ENCODE measurements at places on chromosomes 12 and 14.

DNA sequence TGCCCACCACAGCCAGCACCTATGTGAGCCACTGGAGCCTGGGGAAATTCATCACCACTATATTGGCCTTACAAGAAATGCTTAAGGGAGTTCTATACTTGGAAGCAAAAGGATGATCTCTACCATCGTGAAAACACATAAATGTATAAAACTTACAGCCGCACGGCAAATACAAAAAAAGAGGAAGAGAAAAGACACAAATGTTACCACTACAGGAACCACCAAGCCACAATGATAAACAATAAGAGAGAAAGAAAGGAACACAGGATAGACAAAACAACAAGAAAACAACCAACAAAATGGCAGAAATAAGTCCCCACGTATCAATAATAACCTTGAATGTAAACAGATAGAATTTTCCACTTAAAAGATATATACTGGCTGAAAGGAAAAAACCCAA is 267.5 kb downstream of the TMEM121 start:
- no peak overlapping the region for H3K27ac ChIP-seq
- DNase-seq: no peak
- no peak overlapping the region for H3K4me3 ChIP-seq

DNA sequence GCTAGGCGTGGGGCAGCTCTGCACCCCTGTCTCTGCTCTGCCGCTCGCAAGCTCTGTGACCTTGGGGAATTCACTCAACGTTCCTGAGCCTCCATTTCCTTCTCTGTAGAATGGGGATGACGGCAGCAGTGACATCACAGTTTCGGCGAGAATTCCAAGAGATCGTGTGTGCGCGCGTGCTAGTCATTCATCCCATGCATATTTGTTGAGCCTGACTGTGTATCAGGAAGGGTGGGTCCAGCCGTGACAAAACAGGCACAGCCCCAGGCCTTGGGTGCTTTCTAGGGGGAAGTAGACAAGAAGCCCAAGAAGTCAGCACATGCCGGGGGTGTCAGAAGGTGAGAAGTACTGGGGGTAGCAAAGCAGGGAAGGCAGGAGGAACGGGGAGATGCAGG is 145.6 kb upstream of the NCOR2 start:
- no peaks in the 10 kb centered on the region for H3K36me3 ChIP-seq
- H3K27me3 ChIP-seq: peaks cover 2% of the 10 kb centered on the region
- no peak for DNase-seq
- H3K4me1 ChIP-seq: peaks cover 23% of the 10 kb centered on the region
- peak overlapping the region; percentile 97 for H3K27ac ChIP-seq
- peak overlapping the region; percentile 63 for H3K4me3 ChIP-seq

DNA sequence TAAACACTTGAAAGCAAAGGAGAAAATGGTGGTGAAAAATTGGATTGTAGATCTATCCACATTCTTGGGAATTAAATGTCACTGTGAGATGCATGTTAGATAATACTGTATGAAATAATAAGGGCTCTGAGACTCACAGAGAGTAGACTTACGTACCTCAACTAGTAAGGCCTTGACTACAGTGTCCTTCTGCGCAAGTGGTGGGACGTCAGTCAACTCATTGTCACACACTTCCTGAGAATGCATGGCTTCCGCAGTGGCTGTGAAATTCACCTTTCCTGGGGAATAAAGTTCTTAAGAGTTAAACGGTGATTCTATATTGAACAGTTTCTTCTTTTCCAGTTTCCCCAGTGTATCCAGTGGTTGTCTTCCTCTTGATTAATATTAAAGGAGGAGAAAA is 32.6 kb upstream of the PZP start:
- peak overlapping the region; percentile 89 for H3K4me3 ChIP-seq
- no peak overlapping the region for H3K27ac ChIP-seq
- H3K4me1 ChIP-seq: peaks cover 36% of the 10 kb centered on the region
- H3K36me3 ChIP-seq: peaks cover 2% of the 10 kb centered on the region
- DNase-seq: no peak

- peak; percentile 63 for DNase-seq
- H3K27me3 ChIP-seq: peaks cover 7% of the 10 kb centered on the region
- H3K4me3 ChIP-seq: no peak overlapping the region
- H3K36me3 ChIP-seq: peaks cover 6% of the 10 kb centered on the region
- H3K4me1 ChIP-seq: peaks cover 32% of the 10 kb centered on the region
- H3K27ac ChIP-seq: no peak overlapping the region
These were observed 11.4 kb upstream of the BCAT1 start for GRCh38 chr12:24960222-24960855.

DNA sequence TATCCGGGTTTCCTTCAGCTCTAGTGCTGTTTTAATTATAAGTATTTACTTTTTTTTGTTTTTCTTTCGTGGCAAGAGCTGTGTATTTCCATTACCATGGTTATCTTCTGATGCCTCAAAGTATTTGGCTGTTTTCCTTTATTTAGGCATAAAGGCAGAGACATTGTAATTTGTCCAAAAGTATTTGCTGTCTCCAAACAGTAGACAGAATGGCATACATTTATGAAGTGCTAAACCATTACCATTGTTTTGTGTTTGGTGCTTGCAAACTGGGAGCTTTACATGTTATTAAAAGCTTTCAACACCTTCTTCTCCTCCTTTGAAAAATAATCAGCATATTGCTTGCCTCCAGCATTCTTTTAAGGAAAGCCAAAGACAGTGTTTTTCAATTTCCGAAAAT is 46.3 kb downstream of the FLRT2 start:
- no peaks in the 10 kb centered on the region for H3K27me3 ChIP-seq
- DNase-seq: no peak
- H3K4me3 ChIP-seq: no peak overlapping the region

DNA sequence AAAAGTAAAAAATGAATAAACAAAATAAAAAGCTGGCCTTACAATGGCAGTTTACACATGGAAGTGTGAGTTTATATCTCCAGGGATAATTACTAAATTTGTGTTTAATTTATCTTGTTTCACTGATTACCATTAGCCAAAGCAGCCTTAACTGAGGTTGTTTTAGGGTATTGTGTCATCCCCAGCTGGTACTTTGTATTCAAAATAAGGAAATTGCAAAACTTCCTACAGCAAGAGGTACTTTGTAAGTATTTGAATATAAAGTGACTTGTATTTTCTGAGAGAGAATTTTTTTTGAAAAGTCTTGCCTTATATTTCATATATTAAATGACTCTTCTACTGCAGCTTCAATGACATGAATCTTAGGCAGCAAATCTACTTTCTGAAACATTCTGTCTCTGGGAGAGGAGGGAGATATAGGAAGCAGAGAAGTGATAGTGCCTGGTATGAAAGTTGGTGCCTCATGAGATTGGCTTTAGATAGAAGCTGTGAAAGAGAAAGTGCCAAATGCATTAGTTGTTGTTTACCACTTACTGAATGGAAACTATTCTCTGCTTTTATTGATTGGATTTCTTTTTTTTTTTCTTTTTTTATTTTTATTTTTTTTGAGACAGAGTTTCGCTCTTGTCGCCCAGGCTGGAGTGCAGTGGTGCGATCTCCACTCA is 6.7 kb downstream of the FNTB start:
- no peak for DNase-seq
- no peak overlapping the region for H3K4me3 ChIP-seq
- H3K27me3 ChIP-seq: no peaks in the 10 kb centered on the region
- peak overlapping the region; percentile 37 for H3K27ac ChIP-seq
- peaks cover 16% of the 10 kb centered on the region for H3K36me3 ChIP-seq

GRCh38 chr14:71096947-71097346 is 189.7 kb downstream of the PCNX1 start:
- H3K4me1 ChIP-seq: no peaks in the 10 kb centered on the region
- H3K27me3 ChIP-seq: no peaks in the 10 kb centered on the region
- no peak overlapping the region for H3K4me3 ChIP-seq
- H3K36me3 ChIP-seq: peaks cover 35% of the 10 kb centered on the region

DNA sequence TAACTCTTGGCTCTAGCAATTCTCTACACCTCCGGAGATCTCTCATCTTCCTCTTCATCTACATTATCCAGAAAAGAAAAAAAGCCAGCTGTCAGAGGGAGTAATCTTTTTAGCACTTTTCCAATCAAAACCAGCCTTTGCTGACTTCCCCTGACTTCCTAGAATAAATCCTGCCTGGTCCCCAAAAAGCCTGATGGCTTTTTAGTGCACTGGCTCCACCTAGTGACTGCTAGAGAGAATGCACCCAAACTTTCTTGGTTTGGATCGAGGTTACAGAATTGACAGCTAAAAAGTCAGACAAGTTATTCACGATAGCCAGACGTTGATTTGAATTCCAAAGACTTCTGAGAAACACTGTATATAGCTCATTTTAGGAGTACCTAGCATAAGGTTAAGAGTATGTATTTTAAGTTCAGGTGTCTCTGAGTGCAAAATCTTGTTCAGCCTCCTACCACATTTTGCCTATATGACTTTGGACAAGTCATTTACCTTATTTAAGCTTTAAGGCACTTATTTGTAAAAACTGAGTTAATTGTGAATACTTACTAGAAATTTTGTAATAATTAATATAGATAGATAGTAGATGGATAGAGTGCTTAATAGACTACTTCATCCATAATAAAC is 185.7 kb upstream of the GRIN2B start:
- H3K27me3 ChIP-seq: no peaks in the 10 kb centered on the region
- DNase-seq: peak; percentile 28
- no peak overlapping the region for H3K4me3 ChIP-seq
- peaks cover 3% of the 10 kb centered on the region for H3K4me1 ChIP-seq

- peaks cover 64% of the 10 kb centered on the region for H3K36me3 ChIP-seq
- no peak for DNase-seq
- H3K4me1 ChIP-seq: peaks cover 70% of the 10 kb centered on the region
These were observed 3.6 kb downstream of the STAT6 start for GRCh38 chr12:57107456-57108155.

DNA sequence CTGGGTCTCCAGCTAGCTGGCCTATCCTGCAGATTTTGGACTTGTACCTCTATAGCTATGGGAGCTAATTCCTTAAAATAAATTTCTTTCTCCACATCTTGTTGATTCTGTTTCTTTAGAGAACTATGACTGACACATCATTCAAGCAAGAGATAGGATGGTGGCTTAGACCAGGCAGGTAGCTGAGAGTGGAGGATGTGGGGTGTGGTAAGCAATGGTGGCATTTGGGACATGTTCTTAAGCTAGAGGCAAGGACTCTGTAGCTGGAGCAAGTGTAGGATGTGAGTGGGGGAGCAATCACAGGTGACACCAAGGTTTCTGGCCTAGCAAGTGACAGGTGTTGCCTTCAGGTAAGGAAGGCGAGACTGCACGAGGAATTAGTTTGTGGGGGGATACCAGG is 6.8 kb downstream of the TDRD9 start:
- no peak for DNase-seq
- peaks cover 13% of the 10 kb centered on the region for H3K4me1 ChIP-seq
- no peak overlapping the region for H3K4me3 ChIP-seq
- H3K27me3 ChIP-seq: peaks cover 7% of the 10 kb centered on the region
- no peaks in the 10 kb centered on the region for H3K36me3 ChIP-seq
- no peak overlapping the region for H3K27ac ChIP-seq

DNA sequence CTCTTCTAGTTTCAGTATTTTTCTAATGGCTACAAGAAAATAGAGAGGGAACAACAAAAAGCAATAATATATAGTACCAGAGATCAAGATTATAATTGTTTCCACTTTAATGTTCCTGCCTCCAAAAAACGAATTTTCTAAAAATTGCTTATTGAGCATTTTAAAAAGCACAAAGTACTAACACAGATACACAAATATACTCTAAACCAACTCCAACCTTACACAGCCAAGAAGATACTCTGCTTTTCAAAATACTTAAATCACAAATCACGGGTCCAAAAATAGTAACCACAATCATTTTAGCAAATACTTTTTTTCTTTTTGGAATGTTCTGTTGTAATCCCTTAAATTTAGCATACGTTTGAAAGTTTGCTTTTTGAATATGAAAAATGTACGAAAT is 2.0 kb downstream of the YAF2 start:
- H3K27me3 ChIP-seq: no peaks in the 10 kb centered on the region
- peaks cover 19% of the 10 kb centered on the region for H3K36me3 ChIP-seq
- peak overlapping the region; percentile 19 for H3K27ac ChIP-seq
- peaks cover 60% of the 10 kb centered on the region for H3K4me1 ChIP-seq

GRCh38 chr14:75859746-75860145 is 122.0 kb downstream of the TGFB3 start:
- peaks cover 9% of the 10 kb centered on the region for H3K4me1 ChIP-seq
- no peak overlapping the region for H3K4me3 ChIP-seq
- H3K27ac ChIP-seq: no peak overlapping the region
- DNase-seq: no peak
- peaks cover 3% of the 10 kb centered on the region for H3K36me3 ChIP-seq
- no peaks in the 10 kb centered on the region for H3K27me3 ChIP-seq

GRCh38 chr12:41891226-41891625 is 253.4 kb downstream of the GXYLT1 start:
- H3K4me1 ChIP-seq: no peaks in the 10 kb centered on the region
- DNase-seq: no peak
- H3K4me3 ChIP-seq: no peak overlapping the region
- H3K36me3 ChIP-seq: no peaks in the 10 kb centered on the region
- no peak overlapping the region for H3K27ac ChIP-seq

DNA sequence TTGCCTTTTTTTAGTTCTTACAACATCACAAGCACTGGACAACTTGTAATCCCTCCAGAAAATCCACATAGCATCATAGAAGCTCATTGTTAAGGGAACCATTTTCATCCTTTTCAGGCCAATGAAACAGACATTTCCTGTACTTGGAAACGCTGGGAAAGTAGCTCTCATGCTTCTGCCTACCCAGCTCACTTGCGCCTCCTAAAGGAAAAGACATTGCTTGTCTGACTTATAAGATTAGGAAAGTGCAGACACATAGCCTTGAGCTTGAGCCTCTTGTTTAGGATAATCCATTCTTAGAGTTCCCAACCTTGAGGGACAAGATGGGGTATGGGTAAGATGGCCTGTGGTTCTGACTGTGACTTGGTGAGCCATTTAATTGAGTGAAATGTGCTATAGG is 589.5 kb downstream of the NOVA1 start:
- no peak overlapping the region for H3K4me3 ChIP-seq
- H3K4me1 ChIP-seq: no peaks in the 10 kb centered on the region
- no peaks in the 10 kb centered on the region for H3K36me3 ChIP-seq
- no peaks in the 10 kb centered on the region for H3K27me3 ChIP-seq
- no peak for DNase-seq

DNA sequence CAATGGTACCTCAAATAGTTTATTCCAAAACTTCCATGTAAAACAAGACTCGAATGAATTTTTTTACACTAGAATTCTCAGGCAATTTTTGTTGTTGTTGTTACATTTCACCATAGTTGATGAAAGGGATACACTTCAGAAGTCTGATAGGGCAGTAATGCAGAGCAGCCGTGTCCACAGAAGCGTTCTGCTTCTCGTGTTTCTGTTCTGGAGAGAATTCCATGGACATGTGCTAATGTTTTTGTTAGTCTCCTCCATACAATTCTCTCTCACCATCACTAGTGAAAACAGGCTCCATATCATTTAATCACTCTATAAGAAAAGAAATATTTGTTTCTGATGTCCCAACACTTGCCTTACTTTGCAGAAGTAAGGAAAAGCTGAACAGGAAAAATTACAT is 606.1 kb downstream of the SLC16A7 start:
- DNase-seq: no peak
- H3K4me3 ChIP-seq: no peak overlapping the region
- no peak overlapping the region for H3K27ac ChIP-seq
- H3K27me3 ChIP-seq: no peaks in the 10 kb centered on the region
- no peaks in the 10 kb centered on the region for H3K36me3 ChIP-seq

- H3K27ac ChIP-seq: no peak overlapping the region
- H3K4me1 ChIP-seq: no peaks in the 10 kb centered on the region
- H3K36me3 ChIP-seq: no peaks in the 10 kb centered on the region
These were observed 114.0 kb downstream of the SLC38A4 start for GRCh38 chr12:46711756-46712155.

GRCh38 chr12:105748806-105749600 is 389.8 kb downstream of the NUAK1 start:
- H3K36me3 ChIP-seq: no peaks in the 10 kb centered on the region
- no peak for DNase-seq
- no peak overlapping the region for H3K4me3 ChIP-seq
- no peak overlapping the region for H3K27ac ChIP-seq
